Calu3 (cell line): ENCODE measurements at places on chromosomes 1 and 21. TPM values are rescaled to one million over a fixed set of nuclear protein-coding genes. Genes with fewer than 3 reads are reported as not detected.

OR2AK2 gene
- total RNA-seq, result not detected in 2 replicates

PRKAA2 gene
- total RNA-seq, result 6.5 and 9.7 TPM in 2 replicates

DNA sequence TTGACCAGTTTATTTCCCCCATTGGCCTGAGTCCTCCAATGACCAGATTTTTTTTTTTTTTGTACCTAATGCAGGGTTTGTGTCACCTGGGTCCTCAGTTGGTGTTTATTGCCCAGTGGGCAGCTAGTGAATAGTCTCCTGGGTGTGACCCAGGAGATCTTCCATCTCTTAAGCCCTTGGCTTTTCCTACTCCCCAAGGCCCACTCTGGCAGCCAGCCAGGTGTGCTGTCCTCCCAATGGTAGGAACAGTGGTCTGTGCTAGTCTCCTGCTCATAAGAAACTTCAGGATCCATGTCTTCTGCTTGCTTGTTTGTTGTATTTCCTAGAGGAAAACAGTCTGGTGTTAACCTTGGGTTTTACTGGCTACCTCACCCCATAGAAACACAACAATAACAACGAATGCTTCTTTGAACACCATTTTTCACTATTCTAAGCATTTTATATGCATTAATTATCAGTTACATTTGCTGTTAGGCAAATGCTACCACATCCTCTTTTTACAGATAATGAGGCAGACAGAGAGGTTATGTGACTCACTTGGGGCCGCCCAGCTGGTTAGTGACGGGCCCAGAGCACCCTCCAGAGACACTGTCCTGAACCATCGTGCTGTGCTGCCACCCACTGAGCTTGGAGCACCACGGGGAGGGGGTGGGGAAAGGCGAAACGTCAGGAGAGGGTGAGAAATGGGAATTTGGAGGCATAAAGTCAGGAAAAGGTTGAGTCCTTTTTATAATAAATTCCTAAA lies 107.5 kb downstream of the HIVEP3 start:
- DNase-seq, result no peak

CASZ1 gene
- 12.6 and 16.5 TPM in 2 replicates for total RNA-seq

GRCh38 chr1:95876276-95876675 lies 642.3 kb downstream of the RWDD3 start:
- DNase-seq, result no peak

- no peak for DNase-seq
These were observed 237.7 kb downstream of the SEC16B start for GRCh38 chr1:177732178-177732577.

- no peak for DNase-seq
These were observed 30.4 kb downstream of the PIK3C2B start for GRCh38 chr1:204464187-204464631.

- no peak for DNase-seq
These were observed 42.5 kb downstream of the C1orf21 start for GRCh38 chr1:184429335-184429734.

DNA sequence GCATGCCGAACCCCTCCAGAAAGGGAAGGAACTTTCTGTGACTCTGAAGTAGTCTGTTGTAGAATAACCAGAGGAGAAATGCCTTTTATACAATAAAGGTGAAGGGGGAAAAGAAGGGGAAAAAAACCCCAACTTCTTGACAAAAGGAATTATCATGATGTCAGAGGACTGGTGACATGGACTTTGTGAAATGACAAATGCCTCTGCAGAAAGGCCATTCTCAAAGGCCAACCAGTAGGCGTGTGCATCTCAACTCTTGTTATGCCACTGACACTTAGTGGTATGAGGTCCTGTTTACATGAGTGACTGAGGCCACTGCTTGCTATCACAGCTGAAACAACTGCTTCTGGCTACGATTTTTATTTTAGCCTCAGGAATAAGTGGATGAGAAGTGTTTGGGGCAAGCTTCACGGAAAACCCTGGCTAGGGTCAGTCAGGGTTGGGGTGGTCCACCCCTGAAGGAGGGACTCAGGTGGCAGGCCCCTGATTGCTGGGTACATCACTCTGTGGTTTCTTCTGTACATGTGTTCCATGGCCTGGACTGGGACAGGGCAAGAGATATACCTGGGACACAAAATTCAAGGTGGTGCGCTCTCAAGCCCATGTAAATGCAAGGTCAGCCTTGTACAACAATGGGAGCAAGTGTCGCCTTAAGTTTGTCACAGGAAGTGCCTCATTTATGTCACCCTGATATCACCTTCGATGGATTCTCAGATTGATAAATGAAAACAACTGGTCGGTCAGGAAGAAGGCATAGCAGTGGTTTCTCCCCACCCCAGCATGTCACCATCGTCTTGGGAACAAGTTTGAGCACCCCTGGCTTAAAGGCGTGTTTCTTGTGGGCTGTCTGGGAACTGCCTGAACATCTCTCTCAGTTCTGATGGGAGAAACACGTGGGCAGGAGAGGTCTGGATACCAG lies 12.4 kb downstream of the RUNX1 start:
- DNase-seq, result no peak

GRCh38 chr1:211781260-211781659 lies 49.3 kb downstream of the LPGAT1 start:
- DNase-seq, result no peak

- DNase-seq, result peak; percentile 13
These were observed 1.8 kb downstream of the NHLH2 start for GRCh38 chr1:115839029-115839678.

DNA sequence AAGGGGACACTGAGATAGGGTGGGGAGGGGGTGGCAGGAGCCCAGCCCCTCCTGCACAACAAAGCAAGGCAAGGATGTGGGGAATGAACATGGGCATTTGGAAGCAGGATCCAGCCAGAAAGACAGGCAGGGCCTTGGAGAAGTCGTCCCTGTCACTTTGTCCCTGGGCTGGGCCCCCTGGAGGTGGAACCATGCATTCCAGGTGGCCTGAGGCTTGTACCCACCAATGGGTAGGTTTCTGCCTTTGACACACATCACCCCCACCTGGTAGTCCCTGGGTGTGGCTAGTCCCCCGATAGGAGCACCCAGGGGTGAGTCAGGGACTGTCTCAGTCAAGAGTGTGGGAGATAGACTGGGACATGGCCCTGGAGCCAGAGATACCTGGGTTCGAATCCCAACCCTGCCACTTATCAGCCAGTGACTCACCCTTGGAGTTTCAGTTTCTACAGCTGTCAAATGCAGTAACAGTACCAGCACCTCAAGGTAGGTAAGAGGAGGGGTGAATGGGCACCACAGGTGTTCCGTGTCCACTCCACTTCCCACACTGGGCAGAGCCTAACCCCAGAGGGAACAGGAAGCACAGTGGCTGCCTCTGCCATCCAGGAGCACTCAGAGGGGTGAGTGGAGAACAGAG lies 10.0 kb downstream of the PLA2G2D start:
- DNase-seq, result no peak

DNA sequence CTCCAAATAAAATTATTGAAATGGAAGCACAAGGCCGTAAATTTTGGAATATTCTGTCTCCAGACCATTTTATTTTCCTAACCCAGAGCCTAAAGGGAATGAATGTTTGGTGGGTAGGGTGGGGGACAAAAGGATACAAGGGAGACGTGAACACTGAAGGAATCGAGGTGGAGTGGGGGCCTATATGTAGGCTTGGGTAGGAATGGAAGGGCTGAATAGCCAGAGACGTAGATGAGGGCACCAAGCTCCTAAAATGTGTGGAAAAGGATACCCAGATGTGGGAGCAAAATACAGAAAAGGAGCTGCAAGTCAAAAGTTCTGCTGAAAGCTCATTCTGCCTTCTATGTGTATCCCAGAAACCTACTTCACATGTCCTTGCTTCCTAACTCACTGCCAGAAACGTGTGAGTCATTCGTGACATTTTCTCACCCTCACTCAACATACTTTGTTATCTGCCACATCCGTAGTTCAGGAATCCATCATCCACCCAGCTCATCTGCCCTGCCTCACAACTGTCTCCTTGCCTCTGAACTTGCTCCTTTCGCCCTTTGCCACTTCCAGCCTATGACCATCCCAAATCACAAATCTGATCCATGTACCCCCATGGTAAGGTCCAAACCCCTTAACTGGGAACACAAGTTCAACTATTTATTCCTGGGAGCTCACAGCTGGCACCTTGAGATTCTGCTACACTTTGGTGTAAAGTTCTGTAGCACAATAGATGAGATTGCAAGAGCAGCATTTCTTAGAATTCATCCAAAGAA lies 84.1 kb upstream of the PRDX6 start:
- DNase-seq, result no peak

- peak; percentile 11 for DNase-seq
These were observed 344.6 kb upstream of the LYPLAL1 start for GRCh38 chr1:218829097-218829496.

- DNase-seq, result no peak
These were observed 61.9 kb downstream of the COLGALT2 start for GRCh38 chr1:183975651-183976050.

CD1E gene
- total RNA-seq, result not detected in 2 replicates

DNA sequence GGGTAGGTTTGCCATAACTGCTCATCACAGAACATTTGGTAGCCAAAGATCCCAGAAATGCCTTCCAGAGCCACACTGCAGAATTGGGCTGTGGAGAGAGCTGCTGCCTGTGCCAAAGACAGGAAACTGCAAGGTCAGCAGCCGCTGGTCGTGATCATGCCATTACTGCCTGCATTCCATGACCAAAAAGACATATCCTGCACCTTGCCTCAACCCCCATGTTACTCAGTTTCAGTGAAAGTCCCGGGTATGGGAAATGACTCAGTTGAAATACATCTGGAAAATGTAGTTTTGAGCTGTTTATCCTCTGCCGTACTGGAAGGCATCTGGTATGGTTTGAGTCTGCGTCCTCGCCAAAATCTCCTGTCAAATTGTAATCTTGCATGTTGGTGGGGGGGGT lies 161.7 kb downstream of the FCRL5 start:
- DNase-seq, result no peak

DNA sequence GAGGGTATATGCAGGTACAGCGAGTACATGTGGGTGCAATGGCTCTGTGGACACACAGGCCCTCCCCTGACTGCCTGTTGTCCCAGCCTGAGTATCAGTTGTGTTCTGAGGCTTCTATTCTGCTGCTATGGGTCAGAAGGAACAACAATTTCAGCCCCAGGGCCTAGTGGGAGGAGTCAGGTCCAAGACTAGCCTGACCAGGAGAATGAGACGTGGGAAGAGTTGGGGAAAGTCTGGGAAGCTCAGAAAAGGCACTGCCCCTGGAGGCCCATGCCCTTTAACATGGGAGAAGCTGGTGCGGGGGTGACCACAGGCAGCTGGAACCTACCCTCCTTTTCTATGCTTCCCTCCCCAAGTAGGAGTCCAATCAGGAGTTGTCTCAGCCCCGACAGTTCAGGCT lies 7.7 kb downstream of the IGSF8 start:
- DNase-seq, result no peak

GOLPH3L gene
- total RNA-seq, result 64.7 and 71.6 TPM in 2 replicates

GRCh38 chr21:29938776-29939103 lies 1.1 kb downstream of the GRIK1 start:
- no peak for DNase-seq

DNA sequence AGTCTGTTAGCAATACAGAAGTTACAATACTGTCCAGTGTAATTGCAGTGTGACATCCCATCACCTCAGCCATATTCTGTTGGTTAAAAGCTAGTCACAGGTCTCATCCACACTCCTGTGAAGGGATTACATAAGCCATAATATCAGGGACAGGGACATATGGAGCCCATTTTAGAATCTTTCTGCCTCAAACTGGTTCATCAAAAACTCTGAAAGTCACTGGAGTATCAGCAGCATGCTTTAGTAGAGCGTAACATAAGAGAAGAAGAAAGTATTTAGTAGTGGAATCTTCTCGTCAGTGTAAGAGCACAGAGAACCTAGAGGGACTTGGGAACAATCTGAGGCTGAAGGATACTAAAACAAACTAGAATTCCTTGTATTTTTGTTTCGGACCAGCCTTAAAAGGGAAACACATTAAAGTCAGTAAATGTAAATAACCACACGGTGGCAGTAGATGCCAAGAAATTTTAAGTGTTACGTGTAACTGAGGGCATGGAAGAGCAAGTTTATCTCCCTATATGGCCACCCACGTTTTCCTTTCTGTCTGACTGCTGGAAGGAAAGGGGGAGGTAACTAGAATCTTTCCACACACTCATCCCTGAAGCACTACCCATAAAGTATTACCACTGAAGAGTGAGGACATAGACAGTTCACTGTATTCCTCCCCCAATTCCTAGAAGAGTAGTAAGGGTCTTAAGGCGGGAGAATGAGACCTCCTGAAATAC lies 41.6 kb upstream of the AGL start:
- DNase-seq, result peak; percentile 41

CBR1 gene
- total RNA-seq, result 57.8 and 72.2 TPM in 2 replicates

INSRR gene
- total RNA-seq, result not detected in 2 replicates

GRCh38 chr1:86396498-86396890 lies 371 bp upstream of the ODF2L start:
- no peak for DNase-seq

- DNase-seq, result no peak
These were observed 6.6 kb upstream of the ACTRT2 start for GRCh38 chr1:3014443-3015268.

PLA2G2F gene
- not detected in 2 replicates for total RNA-seq

DNA sequence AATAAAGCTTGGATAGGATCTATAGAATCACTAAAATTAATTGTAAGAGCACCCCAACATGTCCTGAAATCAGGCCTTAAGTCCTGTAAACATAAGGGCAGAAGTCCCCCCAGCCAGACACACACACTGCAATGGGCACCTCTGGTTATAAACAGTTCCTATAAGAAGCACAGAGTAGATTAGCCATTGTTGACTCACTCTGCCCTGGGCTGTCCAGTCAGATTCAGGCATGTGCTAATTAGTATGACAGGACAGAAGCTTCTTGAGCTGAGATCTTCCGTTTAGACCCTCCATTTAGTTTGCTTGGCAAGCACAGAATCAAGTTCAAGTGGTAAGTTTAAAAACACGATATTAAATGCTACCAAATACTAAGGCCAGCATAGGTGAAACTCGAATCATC lies 11.8 kb upstream of the DENND1B start:
- DNase-seq, result no peak

LCE1D gene
- total RNA-seq, result not detected in 2 replicates

- no peak for DNase-seq
These were observed 29.1 kb downstream of the LAMC2 start for GRCh38 chr1:183215076-183215720.

CACNA1S gene
- total RNA-seq, result not detected in 2 replicates

- peak; percentile 87 for DNase-seq
These were observed 14.6 kb downstream of the POLR3GL start for GRCh38 chr1:145978854-145979745.

- DNase-seq, result peak; percentile 6
These were observed 1.2 kb downstream of the PIGP start for GRCh38 chr21:37071561-37072273.

- no peak for DNase-seq
These were observed 97.9 kb downstream of the OBSCN start for GRCh38 chr1:228305721-228306152.

RBM11 gene
- total RNA-seq, result 0.81 and 1.7 TPM in 2 replicates

TESK2 gene
- total RNA-seq, result 1.8 and 2.3 TPM in 2 replicates

- DNase-seq, result no peak
These were observed 59.4 kb downstream of the ST6GALNAC3 start for GRCh38 chr1:76133977-76134376.

PAQR7 gene
- 13.6 and 15.9 TPM in 2 replicates for total RNA-seq

DNA sequence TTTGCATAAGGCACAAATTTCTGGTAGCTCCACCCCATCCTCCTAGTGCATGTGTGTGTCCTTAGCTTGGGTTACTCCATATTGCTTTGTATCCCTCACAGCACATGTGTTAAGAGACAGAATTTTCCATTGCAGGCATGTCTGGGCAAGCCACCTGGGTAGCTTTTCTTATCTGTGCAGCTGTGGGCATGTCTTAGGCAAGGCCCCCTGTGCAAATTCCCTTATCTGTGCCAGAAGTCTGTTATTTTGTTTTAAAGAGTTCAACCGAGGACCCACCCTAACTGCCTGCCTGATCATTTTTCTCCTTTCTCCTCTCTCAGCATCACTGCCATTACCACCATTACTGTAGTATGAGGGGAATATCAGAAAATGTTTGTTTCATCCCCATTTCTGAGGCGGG lies 131.9 kb downstream of the CYYR1 start:
- DNase-seq, result no peak

DYRK3 gene
- 7.6 and 8.0 TPM in 2 replicates for total RNA-seq

MAP3K21 gene
- total RNA-seq, result 22.5 and 33.6 TPM in 2 replicates
